ENCODE measurements at places on chromosomes 6 and 20.

DNA sequence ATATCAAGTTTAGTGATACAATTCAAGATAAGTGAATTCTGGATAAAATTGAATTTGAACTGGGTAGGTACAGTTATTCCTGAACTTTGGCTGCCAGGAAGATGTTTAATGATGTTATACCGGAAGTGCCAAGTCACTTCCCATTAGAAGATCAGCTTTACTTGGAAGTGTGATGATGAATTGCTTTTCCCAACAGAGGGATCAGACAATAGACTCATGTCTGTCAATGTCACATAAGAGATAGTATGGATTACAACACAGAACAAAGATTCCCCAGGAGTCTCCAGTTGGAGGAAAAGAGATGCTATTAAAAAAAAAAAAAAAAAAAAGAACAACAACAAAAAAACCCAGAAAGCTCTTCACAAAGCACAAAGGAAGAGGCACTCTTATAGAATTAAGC is 497.9 kb upstream of the EPHA7 start:
- no peak for DNase-seq

DNA sequence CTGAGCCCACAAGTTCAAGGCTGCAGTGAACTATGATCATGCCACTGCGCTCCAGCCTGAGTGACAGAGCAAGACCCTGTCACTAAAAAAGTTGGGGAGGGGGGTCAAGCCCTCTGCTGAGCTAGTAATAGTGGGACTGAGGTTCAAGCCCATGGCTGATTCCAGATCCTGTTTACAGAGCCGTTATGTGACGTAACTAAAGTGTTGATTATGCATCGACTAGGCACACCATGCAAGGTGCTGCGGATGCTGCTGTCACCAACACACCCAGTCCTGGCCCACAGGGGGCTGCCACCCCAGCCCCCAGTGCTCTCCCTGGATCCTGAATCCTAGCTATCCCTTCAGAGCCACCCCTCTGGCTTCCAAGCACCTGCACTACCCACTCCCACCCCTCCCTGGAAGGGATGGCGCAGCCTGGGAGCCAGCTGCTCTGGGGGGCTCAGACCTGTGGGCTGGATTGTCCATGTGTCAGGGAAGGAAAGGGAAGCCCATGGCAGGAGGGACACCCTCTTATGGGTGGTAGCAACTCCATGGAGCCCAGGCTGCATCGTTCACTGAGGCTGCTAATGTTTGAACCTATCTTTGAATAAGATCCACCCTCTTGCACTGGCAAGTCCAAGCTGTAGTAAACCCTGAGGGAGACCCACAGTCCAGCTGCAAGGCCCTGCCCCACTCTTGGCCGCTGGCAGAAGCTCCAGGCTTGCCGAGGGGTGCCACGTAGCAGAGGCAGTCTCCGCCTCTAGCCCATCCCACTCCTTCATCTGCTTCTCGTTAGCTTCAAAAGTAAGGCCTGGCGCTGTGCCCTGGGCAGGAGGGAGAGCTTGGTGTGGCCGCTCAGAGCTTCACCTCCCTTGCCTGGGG is 95.0 kb downstream of the SNX5 start:
- peak; percentile 54 for DNase-seq

DNA sequence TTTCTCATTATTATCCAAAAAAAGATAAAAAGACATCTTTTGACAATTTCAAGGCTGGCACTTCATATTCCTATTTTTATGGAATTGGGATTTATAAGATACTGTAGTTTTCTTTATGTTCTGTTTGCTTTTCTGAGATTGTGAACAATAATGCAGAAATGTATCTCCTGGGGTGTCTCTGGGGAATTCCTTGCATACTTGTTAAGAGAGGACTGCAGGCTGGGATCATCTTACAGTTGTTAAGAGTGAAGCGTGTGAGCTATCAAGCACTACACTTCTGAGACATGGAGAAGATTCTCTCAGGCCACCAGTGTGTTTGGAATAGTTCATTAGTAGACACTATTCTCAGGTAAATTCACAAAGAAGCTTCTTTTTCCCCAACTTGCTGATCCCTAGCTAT is 963.3 kb upstream of the GJE1 start:
- DNase-seq: no peak

DNA sequence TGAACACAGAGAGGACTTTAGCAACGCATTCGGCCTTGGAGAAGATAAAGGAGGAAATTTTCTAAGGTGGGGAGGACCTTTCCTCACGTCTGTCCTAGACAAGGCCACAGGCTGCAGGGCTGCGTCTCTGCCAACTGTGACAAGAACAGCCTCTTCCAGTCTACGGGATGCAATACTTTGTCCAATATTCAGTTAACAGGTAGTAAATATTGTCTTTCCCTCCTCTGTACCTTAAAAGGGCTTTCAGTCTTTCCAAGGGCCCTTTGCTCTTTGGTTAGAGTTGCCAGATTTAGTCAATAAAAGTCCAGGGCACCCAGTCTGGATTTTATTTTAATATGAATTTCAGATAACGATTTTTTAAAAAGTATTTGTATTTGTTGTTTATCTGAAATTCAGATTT is 78.2 kb downstream of the ELOVL4 start:
- no peak for DNase-seq

DNA sequence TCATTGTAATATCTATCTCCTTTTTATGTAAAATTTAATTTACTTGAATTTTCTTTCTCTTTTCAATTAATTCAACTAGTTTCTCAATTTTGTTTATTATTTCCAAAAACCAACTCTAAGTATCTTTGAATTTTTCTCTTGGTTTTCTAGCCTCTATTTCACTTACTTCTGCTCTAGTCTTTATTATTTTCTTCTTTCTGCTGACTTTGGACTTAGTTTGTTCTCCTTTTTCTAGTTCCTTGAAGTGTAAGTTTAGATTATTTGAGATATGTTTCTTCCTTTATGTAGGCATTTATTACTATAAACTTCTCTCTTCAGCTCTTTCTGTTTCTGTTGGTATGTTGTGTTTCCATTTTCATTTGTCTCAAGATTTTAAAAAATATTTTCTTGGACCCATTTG is 70.8 kb downstream of the TNFAIP3 start:
- DNase-seq: no peak

DNA sequence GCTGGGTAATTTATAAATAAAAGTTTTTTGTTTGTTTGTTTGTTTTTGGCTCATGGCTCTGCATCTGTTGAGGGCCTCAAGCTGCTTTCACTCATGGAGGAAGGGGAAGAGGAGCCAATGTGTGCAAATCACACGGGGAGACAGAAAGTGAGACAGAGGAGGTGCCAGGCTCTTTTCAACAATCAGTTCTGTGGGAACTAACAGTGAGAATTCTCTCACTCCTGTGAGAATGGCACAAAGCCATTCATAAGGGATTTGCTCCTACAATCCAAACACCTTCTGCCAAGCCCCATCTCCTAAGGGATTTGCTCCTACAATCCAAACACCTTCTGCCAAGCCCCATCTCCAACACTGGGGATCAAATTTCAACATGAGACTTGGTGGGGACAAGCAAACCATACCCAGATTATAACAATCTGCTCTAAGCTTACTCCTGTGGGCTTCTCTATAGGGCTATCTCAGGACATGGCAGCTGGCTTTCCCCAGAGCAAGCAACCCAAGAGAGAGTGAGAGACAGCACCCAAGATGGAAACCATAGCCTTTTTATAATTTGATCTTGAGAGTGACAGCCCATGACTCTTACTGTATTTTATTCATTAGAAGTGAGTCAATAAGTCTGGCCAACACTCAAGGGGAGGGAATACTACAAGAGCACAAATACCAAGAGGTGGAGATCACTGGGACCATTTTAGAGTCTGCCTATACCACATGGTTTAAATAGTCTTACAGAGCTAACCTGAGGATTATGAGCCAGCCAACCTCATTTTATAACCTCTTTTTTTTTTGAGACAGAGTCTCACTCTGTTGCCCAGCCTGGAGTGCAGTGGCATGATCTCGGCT is 22.8 kb upstream of the LRRC1 start:
- no peak for DNase-seq

DNA sequence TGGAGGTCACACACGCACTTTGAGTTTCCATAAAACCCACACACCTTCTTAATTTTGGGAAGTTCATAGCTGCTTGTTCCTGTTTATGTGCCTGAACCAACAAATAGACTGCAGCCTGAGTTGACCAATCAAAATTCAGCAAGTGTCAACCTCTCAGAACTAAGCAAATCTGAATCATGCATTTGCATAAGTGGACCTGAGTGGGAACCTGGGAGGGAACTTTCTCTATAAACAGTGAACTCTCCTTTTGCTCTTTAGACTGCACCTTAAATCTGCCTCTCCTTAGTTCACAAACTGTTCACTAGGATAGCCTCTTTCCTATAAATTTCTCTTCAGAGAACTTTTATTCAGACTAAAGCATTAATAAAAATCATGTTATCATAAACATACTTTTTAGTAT is 37.9 kb downstream of the SLC17A1 start:
- DNase-seq: no peak

- DNase-seq: no peak
These were observed 1.2 kb downstream of the POU5F1 start for GRCh38 chr6:31169123-31169857.

Data from NCI-H510A (cell line).